ENCODE measurements at places on chromosomes 5 and 9.

DNA sequence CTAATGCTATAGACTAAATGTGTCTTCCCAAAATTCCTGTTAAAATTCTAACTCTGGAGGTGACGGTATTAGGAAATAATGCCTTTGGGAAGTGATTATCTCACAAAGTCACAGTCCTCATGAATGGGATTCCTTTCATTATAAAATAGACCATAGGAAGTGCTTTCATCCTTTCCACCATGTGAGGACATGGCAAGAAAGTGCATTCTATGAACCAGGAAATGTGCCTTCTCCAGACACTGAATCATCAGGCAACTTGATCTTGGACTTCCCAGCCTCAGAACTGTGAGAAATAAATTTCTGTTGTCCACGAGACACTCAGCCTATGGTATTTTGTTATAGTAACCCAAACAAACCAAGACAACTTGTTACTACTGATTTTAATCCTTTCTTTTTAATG is 582.4 kb upstream of the C9orf72 start:
- no peak for DNase-seq

DNA sequence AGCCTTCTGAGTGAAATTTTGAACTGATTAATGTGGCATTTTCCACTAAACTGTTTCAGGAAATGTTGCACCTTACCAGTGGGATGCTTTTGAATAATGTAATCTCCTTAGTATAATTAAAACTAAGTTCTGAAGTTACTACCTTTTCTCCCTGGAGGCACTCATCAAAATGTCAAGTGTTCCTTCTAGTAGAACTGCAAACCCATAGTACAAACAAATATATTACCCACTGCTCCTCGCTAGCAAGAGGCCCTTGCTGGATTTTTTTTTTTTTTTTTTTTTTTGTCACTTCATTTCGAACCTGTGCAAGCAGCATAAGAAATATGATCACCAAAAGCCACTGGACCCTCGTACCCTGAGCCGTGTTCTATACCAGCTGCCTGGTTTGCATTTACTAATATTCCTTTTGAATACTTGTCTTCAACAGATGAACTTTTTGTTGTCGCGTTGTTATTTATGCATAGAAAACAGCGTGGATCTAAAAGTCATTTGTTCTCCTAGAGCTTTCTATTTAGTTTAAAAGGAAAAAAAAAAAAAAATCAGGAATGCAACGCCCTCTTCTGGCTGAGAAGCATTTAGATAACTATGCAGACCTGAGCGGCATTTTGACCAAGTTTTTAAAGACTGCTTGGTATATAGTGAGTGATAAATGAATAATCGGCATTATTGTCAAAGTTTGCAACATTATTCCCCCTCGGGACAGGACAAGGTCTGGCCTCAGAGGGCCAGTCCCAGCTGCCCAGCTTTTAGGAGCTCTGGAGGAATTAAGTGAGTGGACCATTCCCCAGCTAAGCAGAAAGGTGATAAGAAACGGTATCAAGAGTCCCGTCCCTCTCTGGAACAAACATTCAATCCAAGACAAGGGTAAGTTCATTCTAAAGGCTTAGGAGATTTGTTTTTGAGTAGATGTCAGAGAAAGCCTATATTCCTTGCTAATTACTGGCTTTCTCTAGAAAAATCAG is 162.5 kb upstream of the KIF2A start:
- DNase-seq: no peak

DNA sequence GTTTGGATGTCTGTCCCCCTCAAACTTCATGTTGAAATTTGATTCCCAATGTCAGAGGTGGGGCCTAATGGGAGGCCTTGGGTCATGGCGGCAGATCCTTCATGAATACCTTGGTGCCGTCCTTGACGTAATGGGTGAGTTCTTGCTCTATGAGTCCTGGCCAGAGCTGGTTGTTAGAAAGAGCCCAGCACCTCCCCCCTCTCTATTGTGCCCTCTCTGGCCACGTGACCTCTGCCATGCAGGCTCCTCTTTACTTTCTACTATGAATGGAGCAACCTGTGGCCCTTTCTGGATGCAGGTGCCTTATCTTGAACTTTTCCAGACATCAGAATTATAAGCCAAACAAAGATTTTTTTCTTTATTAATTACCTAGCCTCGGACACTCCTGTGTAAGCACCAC is 40.7 kb downstream of the FNBP1 start:
- no peak for DNase-seq

GRCh38 chr5:139677736-139678613 is 29.8 kb downstream of the CXXC5 start:
- DNase-seq: no peak

DNA sequence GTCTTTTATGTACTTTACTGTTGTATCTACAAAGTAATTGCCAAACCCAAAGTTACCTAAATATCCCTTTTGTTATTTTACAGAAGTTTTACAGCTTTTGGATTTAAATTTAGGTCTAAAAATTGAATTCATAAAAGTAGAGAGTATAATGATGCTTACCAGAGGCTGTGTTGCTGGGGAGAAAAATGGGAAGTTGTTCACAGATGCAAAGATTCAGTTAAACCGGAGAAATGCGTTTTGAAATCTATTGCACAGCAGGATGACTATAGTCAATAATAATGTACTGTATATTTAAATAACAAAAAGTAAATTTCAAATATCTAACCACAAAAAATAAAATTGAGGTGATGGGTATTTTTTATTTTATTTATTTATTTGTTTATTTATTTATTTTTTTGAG is 2.6 kb upstream of the ANKRD18A start:
- DNase-seq: no peak

- no peak for DNase-seq
These were observed at the start of gene PCDHB16 for GRCh38 chr5:141182248-141182647. Gene PCDHB16, plus strand, starts transcription at chr5:141182387. Its CDS starts 173 bp downstream, at chr5:141182560.

GRCh38 chr9:2727966-2728613 is 10.8 kb downstream of the KCNV2 start:
- DNase-seq: peak; percentile 21

GRCh38 chr9:82010711-82011110 is 22.1 kb downstream of the SPATA31D1 start:
- no peak for DNase-seq

GRCh38 chr9:17481565-17481964 is 97.3 kb upstream of the SH3GL2 start:
- no peak for DNase-seq

DNA sequence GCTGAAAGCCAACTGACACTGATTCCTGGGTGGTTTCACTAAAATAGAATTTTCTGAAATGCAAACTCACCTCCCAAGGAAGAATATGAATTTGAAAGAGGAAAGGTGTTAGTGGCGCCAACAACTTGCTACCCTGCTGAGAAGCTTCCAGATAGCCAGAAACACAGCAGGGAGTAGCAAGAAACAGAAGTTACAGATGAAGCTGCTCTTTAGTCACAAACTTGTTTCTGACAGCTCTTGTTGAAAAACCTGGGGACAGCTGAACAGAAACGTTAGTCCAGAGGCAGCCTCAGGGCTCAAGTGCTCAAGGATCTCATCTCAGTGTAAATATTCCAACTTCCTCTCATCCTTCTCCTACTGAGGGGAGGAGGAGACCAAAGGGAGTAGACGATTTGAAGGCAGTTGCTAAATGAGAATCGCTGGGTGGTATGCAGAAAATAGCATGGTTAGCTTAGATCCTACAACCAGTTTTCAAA is 184.1 kb downstream of the PDE4D start:
- DNase-seq: no peak

DNA sequence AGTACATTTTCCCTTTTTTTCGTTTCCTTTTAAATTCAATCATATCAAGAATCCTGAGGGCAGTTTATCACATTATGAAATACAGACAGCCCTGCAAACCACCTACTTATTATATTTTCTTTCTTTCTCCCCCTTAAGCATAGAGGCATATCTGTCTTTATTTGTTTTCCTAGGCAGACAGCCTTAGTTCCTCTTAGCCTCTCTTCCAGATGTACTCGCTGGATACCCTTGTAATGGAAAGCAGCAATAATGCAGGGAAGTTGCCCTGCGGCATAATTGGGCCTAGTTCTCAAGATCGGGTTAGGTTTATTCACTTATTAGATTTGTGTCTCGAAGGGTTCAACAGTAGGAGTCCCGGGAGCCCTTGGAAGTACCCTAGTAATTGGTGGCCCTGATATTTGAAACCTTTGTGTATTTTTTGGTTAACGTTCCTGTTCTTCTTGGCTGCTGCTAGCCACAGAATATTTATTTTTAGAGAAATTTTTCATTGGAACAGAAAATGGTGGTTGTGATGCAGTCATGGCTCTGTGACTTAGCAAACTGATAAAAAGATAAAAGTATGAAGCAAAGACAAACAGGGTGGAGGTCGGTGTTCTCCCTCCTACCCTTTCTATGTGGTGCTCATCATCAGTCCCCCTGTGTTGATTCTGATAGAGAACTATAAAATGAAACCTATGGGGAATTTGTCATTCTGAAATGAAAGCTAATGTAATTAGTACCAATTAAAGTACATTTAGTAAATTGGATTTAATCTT is 6.4 kb downstream of the TLE4 start:
- DNase-seq: no peak

- DNase-seq: no peak
These were observed 187.0 kb upstream of the TRPM3 start for GRCh38 chr9:71308454-71308853.

- DNase-seq: no peak
These were observed 293.6 kb upstream of the TNC start for GRCh38 chr9:115411516-115411915.

DNA sequence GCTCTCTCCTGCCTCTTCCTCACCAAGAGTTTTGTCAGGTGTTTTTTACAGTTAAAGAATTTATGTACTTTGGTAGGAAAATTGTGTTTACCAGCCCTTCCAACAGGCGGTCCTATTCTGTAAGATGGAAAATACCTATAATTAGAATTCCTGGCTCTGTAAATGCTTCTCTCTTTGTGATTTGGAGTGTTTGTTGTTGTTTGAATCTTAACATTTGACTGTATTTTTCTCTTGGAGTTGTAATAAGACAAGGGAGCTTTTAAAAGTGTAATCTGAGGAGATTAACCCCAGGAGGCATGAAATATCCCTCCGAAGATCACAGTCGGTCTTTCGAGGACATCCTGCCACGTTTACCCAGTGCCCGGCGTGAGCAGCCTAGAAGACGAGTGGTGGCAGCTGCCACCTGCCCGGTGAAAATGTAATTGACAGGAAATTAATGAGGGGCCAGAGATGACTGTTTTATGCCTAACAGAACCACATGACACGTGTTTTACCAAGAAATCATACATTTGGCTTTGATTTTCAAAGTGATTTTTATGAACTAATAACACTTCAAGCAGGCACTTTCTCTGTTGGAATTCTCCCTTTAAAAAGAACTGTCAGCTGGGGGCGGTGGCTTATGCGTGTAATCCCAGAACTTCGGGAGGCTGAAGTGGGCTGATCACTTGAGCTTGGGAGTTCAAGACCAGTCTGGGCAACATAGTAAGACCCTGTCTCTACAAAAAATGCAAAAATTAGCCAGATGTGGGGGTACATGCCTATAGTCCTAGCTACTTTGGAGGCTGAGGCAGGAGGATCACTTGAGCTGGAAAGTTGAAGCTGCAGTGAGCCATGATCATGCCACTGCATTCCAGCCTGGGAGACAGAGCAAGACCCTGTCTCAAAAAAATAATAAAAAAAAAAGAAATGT is 20.0 kb downstream of the ANKRD33B start:
- DNase-seq: peak; percentile 51

GRCh38 chr5:108061941-108062340 is 320.0 kb downstream of the FBXL17 start:
- no peak for DNase-seq

- DNase-seq: no peak
These were observed 1149.0 kb downstream of the EFNA5 start for GRCh38 chr5:106521701-106522100.

GRCh38 chr9:137319011-137319738 is 17.1 kb upstream of the NRARP start:
- no peak for DNase-seq

- DNase-seq: no peak
These were observed 981.2 kb downstream of the TLE4 start for GRCh38 chr9:80552931-80553330.

DNA sequence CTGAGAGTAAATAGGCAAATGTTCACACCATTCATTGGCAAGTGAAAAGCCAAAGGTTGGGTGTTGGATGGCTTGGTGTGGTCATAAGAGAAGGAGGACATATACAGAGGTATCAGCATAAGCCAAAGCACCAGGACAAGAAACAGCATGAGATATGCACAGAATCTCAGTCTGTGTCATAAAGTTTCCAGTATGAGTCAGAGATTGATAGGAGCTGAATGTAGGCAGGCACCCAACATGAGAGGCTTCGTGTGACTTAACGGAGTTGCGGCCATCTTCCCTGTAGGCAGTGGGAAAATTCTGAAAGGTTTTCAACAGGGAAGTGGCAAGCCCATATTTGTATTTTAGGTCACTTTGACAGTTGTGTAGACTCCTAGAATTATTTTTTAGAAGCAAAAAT is 54.5 kb downstream of the SNCAIP start:
- DNase-seq: peak; percentile 1

DNA sequence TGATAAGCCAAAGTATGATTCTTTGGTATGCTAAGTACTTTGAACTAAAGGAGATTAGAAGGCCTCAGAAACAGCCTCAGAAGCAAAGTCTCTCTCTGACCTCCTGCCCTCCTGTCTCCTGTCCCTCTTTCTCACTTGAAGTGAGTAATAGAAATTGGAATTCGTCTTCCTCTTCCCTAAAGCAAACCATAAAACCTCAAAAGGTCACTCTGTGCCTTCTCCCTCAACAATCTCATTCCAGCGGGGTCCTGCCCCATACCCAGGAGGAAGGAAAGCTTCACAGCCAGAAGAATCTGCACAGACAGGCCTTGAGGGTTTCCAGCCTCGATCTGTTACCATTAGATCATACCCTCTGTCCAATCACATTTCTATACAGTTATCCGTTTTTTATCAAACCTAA is 87.8 kb downstream of the HAPLN1 start:
- no peak for DNase-seq

DNA sequence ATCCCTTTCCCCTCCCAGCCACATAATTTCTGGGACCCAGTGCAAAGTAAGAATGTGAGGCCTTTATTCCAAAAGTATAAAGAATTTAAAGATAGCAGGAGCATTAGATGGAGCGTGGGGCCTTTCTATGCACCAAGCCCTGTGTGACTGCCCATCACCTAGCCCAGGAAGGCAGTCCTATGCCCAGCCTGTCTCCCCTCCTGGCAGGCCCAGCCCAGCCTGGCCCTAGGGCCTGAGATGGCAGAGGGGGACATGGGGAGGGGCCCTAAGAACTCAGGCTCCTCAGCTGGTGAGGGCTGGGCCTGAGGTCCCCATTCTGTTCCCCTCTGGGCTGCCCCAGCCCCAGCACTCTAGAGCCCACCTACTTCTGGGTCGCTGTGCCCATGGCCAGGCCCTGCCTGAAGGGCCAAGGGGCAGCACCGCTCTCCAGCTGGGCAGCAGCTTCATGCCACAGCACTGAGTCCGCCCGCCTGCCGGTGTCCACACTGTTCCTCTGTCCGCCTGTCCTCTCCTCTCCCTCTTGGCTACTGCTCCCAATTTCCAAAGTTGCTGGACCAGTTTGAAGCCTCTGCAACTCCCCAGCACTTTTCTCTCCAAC is 995 bp upstream of the SLC23A1 start:
- no peak for DNase-seq

DNA sequence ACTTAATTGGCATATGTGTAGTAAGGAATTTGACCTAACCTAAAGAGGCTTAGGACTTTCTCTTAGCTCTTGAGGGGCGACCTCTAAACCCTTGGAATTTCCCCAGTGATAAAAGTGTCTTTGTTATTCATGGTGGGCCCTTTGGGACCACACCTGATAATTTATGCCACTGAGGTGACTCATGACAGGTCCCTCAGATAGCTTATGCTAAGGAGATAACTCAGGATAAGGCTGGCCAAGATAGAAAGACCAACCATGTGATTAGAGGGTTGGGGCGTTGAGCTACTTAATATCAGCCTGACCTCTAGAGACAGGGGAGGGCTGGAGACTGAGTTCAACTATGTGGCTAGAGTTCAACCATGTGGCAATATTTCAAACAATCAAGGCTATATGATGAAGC is 218.1 kb downstream of the AP3B1 start:
- DNase-seq: no peak

Data from activated CD4-positive, alpha-beta T cell treated with anti-CD3 and anti-CD28 coated beads, Interleukin-2, amount 50 U/mL, for 16 hours (primary cell).